Activated T-cell treated with anti-CD3 and anti-CD28 coated beads, Interleukin-2, amount 50 U/mL, for 1 hour (primary cell): ENCODE measurements at places on chromosomes 4 and X.

GRCh38 chr4:186104114-186104889, at the start of gene FAM149A:
Gene FAM149A (plus strand): TSS chr4:186104704.
- peak; percentile 42 for DNase-seq

GRCh38 chr4:53040459-53040815, 178.3 kb downstream of the RASL11B start:
- no peak for DNase-seq

DNA sequence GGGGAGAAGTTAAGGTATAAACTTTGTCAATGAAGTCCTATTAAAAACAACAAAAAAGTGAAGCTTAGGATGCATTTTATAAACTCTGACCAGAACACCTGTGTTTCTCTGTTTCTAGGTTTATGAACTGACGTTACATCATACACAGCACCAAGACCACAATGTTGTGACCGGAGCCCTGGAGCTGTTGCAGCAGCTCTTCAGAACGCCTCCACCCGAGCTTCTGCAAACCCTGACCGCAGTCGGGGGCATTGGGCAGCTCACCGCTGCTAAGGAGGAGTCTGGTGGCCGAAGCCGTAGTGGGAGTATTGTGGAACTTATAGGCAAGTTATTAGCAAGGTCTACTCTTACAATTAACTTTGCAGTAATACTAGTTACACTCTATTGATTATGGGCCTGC, 46.6 kb downstream of the HTT start:
- DNase-seq, result no peak

- no peak for DNase-seq
Measured at GRCh38 chr4:159266981-159267868, 164.3 kb downstream of the RAPGEF2 start.

GRCh38 chr4:161581262-161582230, 582.3 kb downstream of the FSTL5 start:
- DNase-seq, result no peak

DNA sequence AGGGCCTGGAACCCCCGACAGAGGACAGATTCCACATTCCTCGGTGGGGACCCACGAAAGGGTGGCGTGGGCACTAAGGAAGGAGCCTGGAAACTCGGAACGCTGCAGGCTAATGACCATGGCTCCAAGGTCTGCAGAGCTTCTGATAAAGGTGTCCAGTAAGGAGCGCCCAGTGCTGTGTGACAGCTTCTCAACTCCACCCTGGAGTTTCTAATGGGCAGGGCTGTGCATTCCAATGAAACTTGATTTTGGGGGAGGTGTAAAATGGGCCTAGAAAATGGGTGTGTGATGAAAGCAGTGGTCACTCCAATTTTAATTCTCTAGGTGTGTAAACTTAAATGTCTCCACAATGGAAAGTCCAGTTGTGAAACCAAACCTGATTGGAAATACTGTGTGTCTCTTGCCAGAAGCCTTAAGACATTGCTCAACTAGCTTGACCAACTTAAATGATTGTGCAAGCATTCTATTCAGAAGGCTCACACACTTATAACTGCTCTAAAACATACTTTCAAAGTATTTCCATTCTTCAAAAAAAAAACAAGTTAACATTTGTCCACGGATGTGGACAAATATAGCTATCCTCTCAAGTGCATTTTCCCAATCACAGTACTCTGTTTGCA, 52.1 kb downstream of the XAGE2 start:
- DNase-seq, result no peak

DNA sequence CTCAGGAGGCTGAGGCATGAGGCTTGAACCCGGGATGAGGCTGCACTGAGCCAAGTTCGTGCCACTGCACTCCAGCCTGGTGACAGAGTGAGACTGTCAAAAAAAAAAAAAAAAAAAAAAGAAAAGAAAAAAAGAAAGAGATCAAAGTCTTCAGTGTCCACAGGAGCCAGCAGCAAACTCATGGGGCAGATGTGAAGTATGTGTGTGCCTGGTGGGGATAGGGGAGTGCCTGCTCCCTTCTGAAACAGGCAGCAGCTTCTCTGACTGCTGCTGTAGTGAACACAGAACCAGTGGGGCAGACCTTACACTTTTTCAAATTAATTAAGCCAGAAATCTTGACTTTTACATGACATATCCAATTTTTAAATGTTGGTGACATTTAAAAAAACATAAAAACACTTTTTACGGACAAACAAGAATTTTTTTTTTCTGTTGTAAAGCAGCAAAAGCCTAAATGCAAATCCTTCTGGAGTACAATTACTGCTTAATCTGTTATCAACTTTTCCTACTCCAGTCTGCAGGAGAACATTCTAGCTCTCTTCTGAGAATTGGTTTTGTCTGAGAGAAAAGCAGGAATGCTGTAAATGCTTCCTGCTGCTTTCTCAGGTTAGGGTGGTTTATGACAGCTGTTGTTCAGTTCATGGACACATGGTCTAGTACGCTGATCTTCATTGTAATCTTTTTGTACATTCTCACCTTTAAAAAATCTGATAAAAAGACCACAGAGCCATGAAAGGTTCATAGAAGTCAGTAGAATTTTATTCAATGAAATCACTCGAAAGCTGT, 311.1 kb downstream of the CAMK2D start:
- no peak for DNase-seq

- no peak for DNase-seq
Measured at GRCh38 chr4:158775091-158775651, 6.3 kb downstream of the FNIP2 start.

DNA sequence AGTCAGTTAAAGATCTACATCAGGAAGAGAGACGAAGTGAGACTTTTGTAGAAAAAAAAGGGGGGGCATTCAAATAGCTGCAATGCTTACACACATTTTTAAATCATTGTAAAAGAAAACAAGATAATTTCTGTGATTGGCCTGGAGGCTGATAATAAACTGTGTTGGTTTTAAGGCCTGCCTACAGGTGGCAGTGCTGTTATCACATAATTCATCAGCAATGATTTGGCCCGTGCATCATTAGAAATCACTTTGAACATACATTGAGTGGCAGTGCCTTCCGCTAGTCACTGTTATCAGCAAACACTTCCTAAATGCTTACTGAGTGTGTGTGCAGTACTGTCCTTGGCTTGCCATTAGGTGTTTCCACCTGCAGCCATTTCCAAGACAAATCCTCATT, 831.9 kb downstream of the TRIML1 start:
- no peak for DNase-seq

- no peak for DNase-seq
Measured at GRCh38 chr4:4226606-4227438, at the start of gene OTOP1. Gene OTOP1 (minus strand): TSS chr4:4226929. CDS start chr4:4226864, 65 bp downstream.

GRCh38 chr4:158605393-158605792, 66.3 kb downstream of the C4orf46 start:
- no peak for DNase-seq

- no peak for DNase-seq
Measured at GRCh38 chr4:186360551-186360950, 94.6 kb downstream of the F11 start.

GRCh38 chr4:138110815-138111214, 131.3 kb downstream of the SLC7A11 start:
- no peak for DNase-seq

GRCh38 chr4:26821031-26821430, 39.6 kb upstream of the STIM2 start:
- no peak for DNase-seq

DNA sequence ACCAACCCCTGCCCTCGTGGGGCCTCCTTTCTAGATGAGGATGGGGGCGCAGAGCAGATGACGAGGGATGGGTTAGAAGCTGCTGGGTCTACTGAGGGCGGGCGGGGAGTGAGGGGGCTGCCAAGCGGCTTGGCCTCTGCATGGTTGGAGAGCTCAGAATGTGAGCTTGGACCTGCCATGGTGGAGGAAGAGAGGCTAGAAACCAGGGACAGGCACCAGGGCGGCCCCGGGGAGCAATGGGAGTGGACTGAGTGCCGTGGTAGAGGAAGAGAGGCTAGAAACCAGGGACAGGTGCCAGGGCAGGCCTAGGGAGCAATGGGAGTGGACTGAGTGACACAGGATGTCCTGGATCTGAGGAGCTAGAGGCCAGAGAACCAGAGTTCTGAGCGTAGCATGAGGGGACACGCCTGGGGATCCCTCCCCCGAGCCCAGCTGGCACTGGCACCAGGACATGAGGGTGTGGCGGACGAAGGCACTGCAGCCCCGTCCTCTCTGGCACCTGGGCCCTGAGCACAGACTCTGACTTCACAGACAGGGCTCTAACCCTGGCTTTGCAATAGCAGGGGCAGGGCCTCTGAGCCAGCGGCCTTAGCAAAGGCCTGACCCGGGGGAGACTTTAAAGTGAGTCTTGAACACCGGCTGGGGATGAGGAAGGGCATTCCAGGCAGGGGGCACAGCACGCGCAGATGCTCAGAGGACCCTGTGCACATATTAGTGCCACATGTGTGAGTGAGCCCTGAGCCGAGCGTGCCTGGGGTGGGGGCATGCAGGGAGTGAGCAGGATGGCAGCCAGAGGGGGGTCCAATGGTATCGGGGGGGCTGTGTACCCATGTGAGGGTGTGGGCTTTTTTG, 214.0 kb upstream of the PSAPL1 start:
- no peak for DNase-seq

GRCh38 chr4:78545275-78546246, 6.0 kb upstream of the ANXA3 start:
- DNase-seq, result no peak

- no peak for DNase-seq
Measured at GRCh38 chr4:97866821-97867556, 276.3 kb downstream of the STPG2 start.

- peak; percentile 91 for DNase-seq
Measured at GRCh38 chrX:24150051-24150790, 692 bp downstream of the ZFX start.

- DNase-seq, result no peak
Measured at GRCh38 chrX:42739741-42740140, 38.2 kb downstream of the PPP1R2C start.

DNA sequence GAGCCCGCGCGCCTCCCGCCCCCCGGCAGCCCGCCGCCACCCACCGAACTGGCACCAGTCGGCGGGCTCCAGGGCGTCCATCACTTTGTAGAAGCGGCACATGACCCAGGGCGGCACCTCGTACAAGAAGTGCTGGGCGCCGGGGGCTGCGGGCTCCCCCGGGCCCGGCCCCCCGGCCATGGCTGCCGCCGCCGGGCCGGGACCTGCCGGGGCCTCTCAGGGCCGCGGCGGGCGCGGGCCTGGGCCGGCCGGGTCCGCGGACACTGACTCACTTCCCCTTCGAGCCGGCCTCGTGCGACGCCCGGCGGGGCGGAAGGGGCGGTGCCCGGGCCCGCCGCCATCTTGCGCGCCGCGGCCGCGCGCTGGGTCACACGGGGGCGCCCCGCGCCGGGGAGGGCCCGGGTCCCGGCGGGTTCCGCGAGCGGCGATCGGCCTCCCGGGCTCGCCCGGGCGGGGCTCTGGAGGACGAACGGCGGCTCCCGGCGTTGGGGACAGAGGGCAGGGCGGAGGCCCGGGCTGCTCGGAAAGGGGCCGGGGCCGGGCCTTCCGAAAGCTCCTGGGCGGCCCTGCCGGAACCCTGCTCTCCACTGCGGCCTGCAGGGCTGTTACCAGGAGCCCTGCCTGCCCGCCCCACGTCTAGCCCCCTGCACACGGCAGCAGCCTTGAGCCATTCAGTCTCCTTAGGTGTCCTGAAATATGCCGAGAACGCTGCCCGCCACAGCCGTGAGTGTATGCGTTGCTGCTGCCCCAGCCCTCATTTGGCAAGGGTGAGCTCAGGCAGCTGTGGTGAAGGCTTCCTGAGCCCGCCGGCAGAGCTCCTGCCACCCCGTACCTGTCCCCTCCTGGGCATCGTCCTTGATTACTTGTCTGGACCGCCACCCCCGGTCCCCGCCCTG, at the start of gene IRAK1:
Gene IRAK1, minus strand, starts transcription at position 270 of the 896 bp plus-strand sequence. Its CDS starts 90 bp downstream, at position 180.
- peak; percentile 68 for DNase-seq

DNA sequence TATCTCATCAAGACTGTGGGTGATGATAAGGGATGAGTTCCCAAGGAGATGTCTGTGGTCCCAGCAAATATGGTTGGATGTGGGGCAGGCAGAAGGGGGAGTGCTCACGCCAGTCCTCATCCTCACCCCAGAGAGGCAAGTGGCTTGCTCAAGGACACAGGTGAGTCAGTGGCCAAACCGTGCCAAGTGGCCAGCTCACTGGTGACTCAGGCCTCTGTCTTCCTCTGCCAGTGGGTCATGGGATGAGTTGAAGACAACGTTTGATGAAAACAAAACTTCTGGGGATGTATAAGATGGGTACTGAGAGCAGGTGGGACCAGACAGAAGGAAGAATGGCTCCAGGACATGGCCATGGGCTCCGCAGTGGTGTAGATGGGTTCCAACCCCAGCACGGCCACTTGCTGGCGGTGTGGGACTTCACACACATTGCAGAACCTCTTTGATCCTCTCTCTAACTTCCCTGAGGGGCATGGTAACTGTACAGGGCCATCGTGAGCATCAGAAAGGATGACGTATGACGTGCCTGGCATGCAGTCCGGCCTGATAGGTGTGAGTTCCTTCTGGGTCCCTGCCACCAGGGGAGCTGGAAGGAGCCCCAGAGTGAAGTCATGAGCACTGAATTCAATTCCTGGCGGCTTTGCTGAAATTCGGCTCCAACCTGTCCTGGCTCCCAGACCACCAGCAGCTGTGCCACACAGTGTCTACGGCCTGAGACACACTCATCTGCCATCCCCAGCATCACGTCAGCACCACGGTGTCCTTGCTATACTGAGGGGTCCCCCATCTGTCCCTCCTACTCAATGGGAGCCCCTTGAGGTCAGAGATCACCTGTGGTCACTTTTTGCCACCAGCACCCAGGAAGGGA, 41.3 kb upstream of the GPR78 start:
- no peak for DNase-seq

GRCh38 chr4:82774711-82775171, 23.9 kb downstream of the SCD5 start:
- DNase-seq, result no peak
